ENCODE measurements at places on chromosomes 5 and 9.

- DNase-seq: no peak
Measured at GRCh38 chr5:53261245-53261644, 151.7 kb upstream of the MOCS2 start.

DNA sequence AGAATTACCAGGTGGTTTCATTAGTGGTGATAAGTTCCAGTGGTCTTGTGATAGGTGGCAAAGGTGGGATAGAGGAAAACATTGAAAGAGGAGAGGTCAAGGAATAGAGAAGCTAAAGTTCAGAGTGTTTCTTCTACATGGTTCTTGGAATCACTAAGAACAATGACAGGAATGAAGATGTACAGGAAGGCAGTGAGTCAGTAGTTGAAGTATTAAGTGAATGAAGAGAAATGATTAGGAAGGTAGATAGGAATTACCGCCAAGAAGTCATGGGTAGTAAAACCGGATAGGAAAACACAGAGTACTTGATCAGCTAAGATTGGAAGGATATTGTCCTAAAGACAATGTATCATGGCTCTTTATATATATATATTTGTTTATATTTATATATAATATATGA is 37.9 kb upstream of the RASA1 start:
- no peak for DNase-seq

DNA sequence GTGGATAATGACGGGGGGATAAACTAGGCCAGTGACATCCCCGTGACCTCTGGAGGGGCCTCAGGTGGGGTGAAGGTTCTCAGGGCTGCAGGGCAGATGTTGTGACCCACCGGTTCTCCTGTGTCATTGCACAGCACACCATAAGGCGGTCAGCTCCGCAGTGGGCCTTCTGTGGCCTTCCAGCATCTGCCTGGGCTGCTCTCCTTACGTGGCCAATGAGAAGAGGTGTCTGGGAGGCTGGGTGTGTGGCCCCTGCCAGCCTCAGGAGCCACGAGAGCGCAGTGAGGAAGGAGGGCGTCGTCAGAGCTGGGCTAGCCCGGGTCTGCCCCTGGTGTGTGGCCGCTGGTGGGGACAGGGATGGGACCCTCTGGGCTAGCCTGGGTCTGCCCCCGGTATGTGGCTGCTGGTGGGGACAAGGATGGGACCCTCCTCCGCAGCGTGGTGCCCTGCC is 48.7 kb downstream of the COL5A1 start:
- DNase-seq: no peak

DNA sequence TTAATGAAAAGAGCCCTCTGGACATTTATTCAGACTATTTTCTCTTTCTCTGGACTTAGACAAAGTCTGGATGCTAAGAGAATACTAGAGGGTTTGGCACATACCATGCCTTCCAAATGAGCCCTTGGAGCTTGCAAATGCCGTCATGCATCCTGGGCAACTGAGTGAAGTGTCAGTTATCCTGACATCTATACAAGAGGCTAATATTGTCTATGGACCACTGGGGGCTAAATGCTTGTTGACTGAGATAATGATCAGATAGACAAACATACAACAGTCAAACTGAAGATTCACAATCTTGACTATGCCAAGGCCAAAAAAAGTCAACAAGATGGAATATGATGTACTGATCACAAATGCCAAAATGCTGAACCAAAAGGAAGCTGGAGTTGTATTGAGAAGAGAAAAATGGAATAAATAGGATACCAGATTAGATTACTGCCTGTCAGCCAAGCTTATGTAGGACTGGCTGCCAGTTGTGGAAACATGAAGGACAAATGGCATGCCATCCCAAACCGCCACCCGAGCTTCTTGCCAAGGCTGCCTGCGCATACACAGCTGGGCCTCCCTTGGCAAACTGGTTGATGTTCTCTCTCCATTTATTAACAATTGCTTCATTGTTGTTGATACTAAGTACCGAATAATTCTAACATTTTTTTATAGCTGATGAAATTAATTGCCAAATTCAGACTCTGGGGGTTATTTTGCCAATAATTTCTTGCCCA is 240.1 kb upstream of the GRAMD2B start:
- DNase-seq: no peak

GRCh38 chr9:82020331-82020730 is 31.8 kb downstream of the SPATA31D1 start:
- DNase-seq: no peak
